ENCODE measurements at places on chromosomes 16 and 17.

DNA sequence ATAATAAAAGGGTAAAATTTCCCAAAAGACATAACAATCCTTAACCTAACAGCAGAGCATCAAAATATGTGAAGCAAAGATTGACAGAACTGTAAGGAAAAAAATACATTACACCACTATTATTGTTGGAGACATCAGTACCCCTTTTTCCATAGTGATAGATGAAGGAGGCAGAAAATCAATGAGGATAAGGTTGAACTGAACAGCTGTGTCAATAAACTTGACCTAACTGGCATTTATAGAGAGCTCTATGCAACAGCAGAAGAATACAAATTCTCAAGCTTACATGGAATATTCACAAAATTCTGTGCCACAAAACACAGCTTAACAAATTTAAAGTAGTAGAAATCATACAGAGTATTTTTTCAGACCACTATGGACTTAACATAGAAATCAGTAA lies 195.0 kb upstream of the ELAC2 start:
- no peak for DNase-seq

- DNase-seq: no peak
Measured at GRCh38 chr16:11757671-11758545, 15.3 kb upstream of the TXNDC11 start.

- no peak for DNase-seq
Measured at GRCh38 chr16:4556112-4556511, at the start of gene C16orf96. Gene C16orf96, plus strand, starts transcription at chr16:4556340. Its CDS starts 150 bp downstream, at chr16:4556490.

GRCh38 chr17:82215972-82216300 lies 3.3 kb upstream of the CCDC57 start:
- no peak for DNase-seq

- no peak for DNase-seq
Measured at GRCh38 chr16:58157239-58157638, 28.1 kb upstream of the CFAP20 start.
